Activated CD8-positive, alpha-beta T cell treated with anti-CD3 and anti-CD28 coated beads, Interleukin-2, amount 10 ng/mL, durations not matched to agents 7 days and 5 days (primary cell): ENCODE measurements at places on chromosomes 13 and 19.

DNA sequence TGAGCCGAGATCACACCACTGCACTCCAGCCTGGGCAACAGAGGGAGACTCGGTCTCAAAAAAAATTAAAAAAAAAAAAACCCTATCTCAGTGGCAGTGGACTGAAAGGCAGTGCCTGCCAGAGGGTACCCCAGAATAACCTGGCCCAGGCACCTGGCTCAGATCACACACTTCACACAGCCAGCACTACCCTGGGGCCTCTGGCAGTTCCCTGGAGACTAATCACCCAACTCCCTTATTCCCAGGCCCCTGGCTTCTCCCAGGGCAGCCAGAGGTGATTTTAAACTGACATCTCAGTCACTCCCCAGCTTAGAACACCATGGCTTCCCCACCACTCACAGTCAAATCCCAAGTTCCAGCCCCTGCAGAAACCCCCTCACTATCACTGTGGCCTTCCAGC is 3.5 kb upstream of the SLC27A5 start:
- H3K4me3 ChIP-seq = peak overlapping the region; percentile 78
- H3K4me1 ChIP-seq = peaks cover 52% of the 10 kb centered on the region
- H3K27me3 ChIP-seq = no peaks in the 10 kb centered on the region
- H3K27ac ChIP-seq = peak overlapping the region; percentile 67

GRCh38 chr13:72561791-72562190 is 165.6 kb downstream of the MZT1 start:
- no peaks in the 10 kb centered on the region for H3K27me3 ChIP-seq
- no peak for DNase-seq
- H3K36me3 ChIP-seq = no peaks in the 10 kb centered on the region
- H3K4me3 ChIP-seq = no peak overlapping the region
- H3K27ac ChIP-seq = no peak overlapping the region

- no peak overlapping the region for H3K4me3 ChIP-seq
- peaks cover 57% of the 10 kb centered on the region for H3K36me3 ChIP-seq
- H3K27me3 ChIP-seq = no peaks in the 10 kb centered on the region
- H3K27ac ChIP-seq = no peak overlapping the region
- peaks cover 4% of the 10 kb centered on the region for H3K4me1 ChIP-seq
These were observed 12.4 kb downstream of the MTRF1 start for GRCh38 chr13:41250993-41251392.

- H3K4me3 ChIP-seq = no peak overlapping the region
- no peaks in the 10 kb centered on the region for H3K27me3 ChIP-seq
- no peaks in the 10 kb centered on the region for H3K36me3 ChIP-seq
- no peaks in the 10 kb centered on the region for H3K4me1 ChIP-seq
These were observed 31.2 kb downstream of the CACNA1A start for GRCh38 chr19:13475044-13475443.

GRCh38 chr19:13764101-13764807 is at the start of gene MRI1:
MRI1 (plus strand) TSS chr19:13764522; CDS start chr19:13764589, 67 bp downstream.
- peaks cover 26% of the 10 kb centered on the region for H3K4me1 ChIP-seq
- no peaks in the 10 kb centered on the region for H3K27me3 ChIP-seq
- peaks cover 32% of the 10 kb centered on the region for H3K36me3 ChIP-seq
- H3K4me3 ChIP-seq = peak within 1 kb of the TSS; percentile 79

GRCh38 chr19:10228920-10229319 is 2.2 kb downstream of the S1PR2 start:
- no peaks in the 10 kb centered on the region for H3K36me3 ChIP-seq
- H3K4me3 ChIP-seq = no peak overlapping the region
- H3K4me1 ChIP-seq = peaks cover 10% of the 10 kb centered on the region
- no peaks in the 10 kb centered on the region for H3K27me3 ChIP-seq
- peak overlapping the region; percentile 43 for H3K27ac ChIP-seq
- peak; percentile 56 for DNase-seq
